Activated naive CD8-positive, alpha-beta T cell treated with anti-CD3 and anti-CD28 coated beads, Interleukin-2, amount 50 U/mL, for 24 hours (primary cell): ENCODE measurements at places on chromosomes 3 and 15.

DNA sequence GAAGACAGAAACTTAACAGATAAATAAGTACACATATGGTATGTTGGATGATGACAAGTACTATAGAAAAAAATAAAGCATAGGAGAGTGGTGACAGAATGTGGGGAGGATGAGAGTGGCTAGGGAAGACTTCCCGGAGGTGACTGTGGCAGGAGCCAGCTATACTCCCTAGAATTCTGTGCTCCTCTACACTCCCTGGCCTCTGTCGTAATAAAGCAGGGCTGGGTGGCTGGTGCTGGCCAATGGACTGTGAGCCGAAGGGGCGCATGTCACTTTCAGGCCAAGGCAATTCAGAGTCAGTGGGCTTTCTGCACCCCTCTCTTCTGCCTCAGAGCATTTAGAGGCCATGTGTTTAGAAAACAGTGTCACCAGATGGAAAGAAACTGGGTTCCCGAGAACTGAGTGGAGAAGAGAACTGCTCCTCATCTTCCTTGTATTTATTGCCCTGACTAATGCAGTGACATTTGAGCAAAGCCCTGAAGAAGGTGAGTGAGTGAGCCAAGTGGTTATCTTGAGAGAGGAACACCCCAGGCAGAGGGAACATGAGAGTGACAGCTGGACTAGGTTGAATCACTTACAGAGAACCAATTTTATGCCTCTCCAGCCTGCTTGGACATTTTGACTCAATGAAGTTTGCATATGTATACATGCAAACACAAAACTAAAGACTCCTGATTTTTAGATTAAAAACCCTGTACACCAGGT is 5.2 kb upstream of the VPS8 start:
- DNase-seq = no peak

GRCh38 chr15:74326746-74327145 is 40.7 kb downstream of the CYP11A1 start:
- no peak for DNase-seq

DNA sequence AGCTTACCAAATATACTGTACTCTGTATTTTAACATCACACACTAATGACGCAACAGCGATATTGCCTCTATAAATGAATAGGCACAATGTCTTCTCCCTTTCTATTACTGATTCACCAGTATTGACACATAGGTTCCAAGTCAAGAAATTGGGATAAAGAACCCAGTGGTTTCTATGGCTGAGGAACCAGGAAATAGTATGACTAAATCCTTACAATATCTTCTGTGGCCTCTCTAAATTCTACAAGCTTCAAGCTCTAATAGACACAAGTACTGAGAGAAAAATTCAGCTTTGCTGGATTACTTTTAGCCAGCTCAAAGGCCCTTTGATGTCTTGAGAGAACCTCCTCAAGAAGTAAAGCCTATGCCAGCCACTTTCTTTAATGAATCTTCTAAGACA is 162.5 kb downstream of the DPH6 start:
- no peak for DNase-seq

- DNase-seq = no peak
Observed at GRCh38 chr3:25542492-25543039, 114.5 kb downstream of the RARB start.

DNA sequence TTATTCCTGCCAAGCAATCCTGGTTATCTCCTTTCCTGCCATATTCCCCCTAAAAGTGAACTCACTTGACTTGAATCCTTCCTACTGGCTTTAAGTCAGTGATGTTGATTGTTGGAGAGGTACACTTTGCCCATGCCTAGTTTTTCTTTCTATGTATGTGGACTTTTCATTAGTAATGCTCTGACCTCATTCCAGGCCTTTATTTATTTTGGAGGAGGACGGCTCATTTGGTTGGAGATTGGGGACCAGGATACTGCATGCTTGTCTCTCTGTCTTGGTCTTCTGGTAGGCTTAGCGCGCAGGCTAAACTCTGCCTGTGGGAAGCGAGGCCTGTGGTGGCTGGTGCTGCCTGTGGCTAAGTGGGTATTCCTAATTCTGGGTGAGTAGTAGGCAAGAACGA is 29.1 kb upstream of the MTMR10 start:
- no peak for DNase-seq

GRCh38 chr3:197592361-197593045 is 36.7 kb upstream of the BDH1 start:
- peak; percentile 58 for DNase-seq

GRCh38 chr3:127908202-127908601 is 6.8 kb upstream of the KBTBD12 start:
- DNase-seq = no peak

GRCh38 chr15:40695469-40695890 is 506 bp downstream of the RAD51 start:
- peak; percentile 36 for DNase-seq

DNA sequence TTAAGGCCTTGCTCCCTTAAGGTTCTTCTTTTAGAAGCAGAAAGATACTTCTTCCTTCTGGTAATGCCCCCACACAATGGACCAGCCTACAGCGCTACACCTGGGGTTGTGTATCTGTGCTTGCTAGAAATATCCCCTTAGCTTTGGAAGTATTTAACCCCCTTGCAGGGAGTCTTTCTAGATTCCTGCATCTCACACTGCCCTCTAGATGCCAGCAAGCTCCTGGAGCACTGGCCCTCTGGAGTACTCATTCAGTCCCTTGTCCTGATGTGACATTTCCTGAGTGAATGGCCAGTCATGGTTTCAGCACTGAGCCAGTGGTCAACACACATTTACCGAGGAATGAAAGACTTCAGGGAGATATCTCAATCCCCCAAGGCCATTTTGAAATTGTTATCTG is 30.4 kb upstream of the RBP2 start:
- DNase-seq = no peak

- no peak for DNase-seq
Observed at GRCh38 chr3:175199961-175200360, 340.8 kb downstream of the NAALADL2 start.

DNA sequence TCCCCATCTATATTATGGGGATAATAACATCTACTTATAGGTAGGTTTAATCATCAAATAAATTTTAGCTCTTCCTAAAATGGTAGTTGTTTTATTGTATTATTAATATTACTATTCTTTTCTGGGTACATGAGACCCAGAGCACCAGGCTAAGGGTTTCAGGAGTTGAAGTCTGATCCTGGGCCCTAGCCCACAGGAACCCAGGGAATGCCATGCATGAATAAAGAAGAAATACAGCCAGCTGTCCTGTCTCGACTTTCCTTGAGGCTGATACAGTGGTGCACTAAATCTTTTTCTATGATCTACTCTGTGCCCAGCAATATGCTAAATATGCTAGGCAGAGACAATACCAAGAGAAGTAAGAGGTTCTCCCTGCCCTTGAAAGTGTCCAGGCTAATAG is 72.1 kb upstream of the ATP2C1 start:
- no peak for DNase-seq

GRCh38 chr3:5275529-5275928 is 88.0 kb downstream of the EDEM1 start:
- DNase-seq = no peak

GRCh38 chr3:25448750-25449692 is 21.0 kb downstream of the RARB start:
- DNase-seq = no peak

- DNase-seq = no peak
Observed at GRCh38 chr3:154540950-154541604, 111.1 kb upstream of the GPR149 start.

- DNase-seq = no peak
Observed at GRCh38 chr3:127001486-127002194, 18.7 kb downstream of the PLXNA1 start.

DNA sequence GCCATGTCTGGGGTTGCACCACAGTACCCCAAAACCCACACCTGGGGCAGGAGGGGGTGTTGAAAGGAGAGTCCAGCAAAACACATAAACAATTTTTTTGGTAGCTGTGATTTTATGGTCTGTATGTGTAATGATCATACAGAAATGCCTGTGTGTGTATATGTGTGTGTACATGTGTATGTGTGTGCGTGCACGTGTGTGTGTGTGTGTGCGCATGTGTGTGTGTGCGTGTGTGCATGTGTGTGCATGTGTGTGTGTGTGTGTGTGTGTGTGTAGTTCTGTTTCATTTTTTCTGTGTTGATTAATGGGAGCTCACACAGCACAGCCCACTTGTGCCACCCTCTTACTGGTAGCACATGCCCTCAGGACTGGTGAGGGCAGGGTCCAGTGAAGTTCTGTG is 96.3 kb upstream of the OXTR start:
- no peak for DNase-seq

GRCh38 chr15:65695081-65695480 is 73.3 kb downstream of the SLC24A1 start:
- no peak for DNase-seq

DNA sequence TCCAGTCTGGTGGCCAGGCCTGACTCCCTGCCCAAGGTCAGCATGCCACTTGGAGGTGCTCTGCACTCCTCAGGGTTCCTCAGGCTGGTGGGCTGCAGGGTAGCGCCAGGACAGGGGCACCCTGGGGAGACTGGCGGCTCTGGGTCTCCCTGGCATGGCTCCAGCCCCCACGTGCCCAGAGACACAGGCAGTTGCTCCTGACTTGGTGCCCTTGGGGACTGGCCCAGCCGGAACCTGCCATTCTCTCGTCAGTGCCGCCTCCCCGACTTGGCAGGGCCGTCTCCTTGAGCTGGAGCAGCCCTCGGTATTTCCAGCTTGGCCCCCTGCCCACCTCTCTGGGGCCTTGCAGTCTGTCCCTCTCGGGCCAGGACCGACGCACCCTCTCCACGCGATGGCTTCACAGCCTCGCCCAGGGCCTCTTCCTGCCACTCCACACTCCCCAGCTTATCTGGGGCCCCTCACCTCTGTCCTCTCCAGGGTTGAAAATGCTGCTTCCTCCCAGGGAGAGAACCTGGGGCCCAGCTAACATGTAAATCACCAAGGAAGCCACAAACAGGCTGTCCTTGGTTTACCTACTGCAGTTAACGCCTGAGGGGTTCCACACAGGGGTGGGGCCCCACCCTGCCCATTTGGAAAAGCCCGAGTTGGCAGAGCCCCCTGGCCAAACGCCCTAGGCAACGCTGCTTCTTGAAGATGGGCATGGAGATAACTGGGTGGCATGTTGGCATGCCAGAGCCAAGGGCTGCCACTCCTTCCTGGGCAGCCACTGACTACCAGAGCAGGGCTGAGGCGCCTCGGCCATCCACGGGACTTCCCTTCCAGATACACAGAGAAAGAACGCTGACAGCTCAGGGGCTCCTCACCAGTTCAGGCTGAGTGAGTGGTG is 61.4 kb downstream of the SMAD6 start:
- DNase-seq = no peak

DNA sequence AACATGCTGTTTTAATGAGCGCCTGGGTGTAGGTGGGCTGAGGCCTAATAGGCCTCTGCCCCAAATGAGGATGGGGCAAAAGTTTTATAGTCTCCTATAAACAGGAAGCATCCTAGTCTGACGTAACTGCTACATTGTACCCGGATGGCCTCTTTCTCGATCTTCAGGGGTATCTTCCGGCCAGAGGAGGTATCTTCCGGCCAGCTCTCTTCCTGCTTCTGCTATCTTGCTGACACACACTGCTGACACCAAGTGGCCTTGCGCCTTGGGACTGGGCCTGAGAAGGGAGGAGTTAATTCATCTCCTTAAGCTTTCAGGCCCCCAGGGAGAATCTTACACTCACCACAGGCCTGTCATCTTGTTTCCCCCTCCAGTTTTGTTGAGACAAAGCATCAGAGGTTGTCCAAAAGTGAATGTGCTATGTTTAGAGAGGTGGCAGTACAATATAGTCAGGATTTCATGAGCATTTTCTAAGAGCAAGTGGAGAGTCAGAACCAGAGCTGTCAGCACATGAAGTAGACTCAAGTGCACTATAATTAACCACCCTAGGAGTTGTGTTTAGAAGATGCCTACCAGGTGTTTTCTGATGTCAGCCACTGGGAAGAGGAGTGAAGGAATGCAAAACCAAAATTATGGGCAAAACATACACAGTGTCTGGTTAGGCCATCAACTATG is 15.6 kb upstream of the IGSF10 start:
- DNase-seq = no peak

DNA sequence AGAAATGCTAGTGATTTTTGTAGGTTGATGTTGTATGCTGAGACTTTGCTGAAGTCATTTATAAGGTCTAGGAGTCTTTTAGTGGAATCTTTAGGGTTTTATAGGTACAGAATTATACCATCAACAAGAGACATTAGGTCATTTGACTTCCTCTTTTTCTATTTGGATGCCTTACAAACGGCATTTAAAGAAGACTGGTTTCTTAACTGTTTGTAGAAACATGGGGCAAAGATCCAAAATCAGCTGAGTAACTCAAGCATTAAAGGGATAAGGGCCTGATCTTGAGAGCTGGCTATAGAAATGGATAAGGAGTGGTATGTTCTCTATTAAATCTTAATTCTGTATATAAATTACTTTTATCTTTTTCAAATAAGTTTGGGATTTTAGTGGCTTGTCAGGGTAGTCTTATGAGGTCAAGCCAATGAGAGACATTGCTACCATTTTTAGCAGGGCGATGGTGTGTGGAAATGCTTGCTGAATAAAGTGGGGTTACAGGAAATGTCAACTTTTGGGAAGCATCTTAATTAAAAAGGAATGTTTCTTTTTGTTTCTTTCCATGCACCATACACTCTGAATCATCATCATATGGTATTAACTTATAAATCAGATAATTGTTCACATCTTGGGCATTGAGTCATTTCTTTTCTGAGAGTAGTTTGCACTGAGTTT is 197.7 kb upstream of the GBE1 start:
- DNase-seq = no peak
